Natural killer cell (primary cell): ENCODE measurements at places on chromosomes 5 and 9.
A peak's percentile ranks its signal among the peaks of the same experiment; 100 is the strongest.

GRCh38 chr5:167897371-167897770, 394.1 kb upstream of the WWC1 start:
- no peak for DNase-seq

- DNase-seq = peak; percentile 25
Measured at GRCh38 chr9:125558453-125559092, 148.4 kb downstream of the MAPKAP1 start.

DNA sequence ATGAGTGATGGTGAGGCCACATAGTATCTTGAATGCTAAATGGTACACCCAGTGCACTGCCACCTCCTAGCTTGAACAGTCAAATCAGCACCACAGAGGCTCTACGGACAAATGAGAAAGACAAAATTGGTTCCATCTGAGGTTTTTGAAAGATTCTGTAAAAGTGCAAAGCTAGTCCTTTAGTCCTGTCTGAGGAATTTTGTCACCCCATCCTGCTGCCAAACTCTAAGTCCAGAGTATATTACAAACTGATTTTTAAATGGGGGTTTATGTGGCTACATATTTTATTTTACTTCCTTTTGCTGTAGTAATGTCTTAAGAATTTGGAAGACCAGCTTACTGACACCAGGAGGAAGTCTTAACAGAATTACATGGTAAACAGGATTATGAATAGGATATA, 7.7 kb downstream of the FREM1 start:
- DNase-seq = no peak

DNA sequence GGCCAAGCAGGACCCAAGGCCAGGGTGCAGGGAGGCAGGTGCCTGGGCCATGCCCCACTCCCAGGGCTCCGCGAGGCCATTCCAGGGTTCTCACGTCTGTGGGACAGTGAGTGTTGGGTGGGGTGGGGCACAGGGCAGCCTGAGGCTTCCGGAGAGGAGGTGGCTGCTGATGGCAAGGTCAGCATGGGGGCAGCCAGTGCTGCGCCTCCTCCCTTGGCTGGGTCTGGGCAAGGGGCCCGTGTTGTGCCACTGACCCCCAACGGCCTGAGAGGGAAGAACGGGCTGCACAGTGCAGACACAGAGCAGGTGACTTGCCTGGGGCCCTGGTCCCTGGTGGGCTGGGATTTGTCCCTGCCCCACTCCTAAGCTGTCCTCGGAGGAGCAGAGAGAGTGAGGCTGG, 82.1 kb downstream of the RXRA start:
- no peak for DNase-seq

DNA sequence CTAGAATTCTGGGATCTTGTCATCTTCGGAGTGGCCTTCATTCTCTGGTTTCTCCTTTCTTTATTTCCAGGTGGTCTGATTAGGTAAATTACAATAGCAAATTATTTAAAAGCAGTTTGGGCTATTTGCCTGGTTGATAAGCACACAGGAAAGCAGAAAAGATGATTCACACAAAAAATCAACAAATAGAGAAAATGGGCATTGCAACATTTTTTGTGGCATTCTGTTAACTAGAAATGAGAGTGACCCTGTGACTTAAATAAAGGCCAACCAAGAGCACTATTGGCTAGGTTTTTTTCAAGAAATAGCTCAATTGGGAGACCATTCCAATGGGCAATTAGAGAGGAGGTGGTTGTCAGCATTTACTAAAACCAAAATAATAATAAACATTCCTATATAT, 6.5 kb upstream of the PDZD2 start:
- DNase-seq = no peak

- DNase-seq = no peak
Measured at GRCh38 chr9:37902796-37903646, 906 bp downstream of the SLC25A51 start.

DNA sequence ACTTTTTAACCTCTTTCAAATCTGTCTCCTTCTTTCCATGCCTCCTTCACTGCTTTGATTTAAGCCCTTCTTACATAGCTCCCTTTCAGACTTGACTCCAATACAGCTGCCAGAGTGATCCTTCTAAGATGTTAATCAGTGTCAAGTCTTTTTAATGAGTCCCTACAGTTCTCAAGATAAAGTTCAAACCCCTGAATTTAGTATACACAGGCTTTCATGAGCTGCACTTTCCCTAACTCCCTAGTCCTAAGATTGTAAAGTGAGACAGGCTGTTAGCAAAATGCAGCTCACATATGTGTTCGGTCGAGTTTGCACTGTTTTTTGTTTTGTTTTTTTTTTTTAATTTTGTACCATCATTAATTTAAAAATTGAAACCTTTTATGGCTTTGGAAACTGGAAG, 190.4 kb upstream of the VCAN start:
- DNase-seq = no peak

DNA sequence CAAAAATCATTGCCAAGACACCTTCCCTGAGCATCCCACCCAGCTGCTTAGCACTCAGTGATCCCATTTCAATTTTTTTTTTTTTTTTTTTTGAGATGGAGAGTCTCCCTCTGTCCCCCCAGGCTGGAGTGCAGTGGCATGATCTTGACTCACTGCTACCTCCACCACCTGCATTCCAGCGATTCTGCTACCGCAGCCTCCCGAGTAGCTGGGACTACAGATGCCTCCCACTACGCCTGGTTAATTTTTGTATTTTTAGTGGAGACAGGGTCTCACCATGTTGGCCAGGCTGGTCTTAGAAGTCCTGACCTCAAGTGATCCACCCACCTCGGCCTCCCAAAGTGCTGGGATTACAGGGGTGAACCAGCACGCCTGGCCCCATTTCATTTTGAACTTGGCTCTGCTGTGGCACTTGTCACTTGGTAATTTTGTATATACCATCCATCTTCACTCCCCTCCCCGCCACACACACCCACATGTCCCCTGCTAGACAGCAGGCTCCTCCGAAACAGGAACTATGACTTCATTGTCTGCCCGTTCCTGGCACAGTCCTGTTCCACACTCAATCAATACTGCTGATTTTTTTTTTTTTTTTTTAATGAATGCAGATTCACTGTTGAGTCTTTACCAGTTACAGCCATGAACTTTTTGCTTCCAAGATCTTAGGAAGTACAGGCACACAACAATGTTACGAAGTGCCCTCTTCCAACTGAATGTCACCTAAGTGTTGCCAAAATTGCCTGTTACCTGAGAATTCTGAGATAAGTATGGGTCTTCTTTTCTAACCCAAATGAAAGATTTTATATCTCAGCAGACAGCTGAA, 17.3 kb upstream of the ZBTB34 start:
- no peak for DNase-seq

DNA sequence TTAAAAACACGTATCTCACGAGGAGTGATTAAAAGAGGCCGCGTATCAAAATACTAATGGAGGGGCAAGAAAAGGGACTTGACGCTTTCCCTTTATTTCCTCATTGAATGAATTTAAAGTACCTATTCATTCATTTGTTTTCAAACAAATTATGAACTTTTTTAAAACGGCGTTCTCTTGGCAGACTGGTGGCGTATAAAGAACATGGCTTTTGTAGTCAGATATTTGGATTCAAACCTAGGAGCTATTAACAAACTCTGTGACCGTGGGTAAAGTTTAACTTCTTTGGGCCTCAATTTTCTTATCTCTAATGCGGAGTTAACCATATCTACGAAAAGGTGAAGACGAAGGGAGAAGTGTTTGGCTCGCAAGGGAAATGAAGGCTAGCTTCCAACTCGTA, 876 bp downstream of the CAAP1 start:
- DNase-seq = no peak

- no peak for DNase-seq
Measured at GRCh38 chr5:163401271-163401670, 36.1 kb upstream of the CCNG1 start.

GRCh38 chr5:30994902-30995301, 198.6 kb upstream of the CDH6 start:
- no peak for DNase-seq

DNA sequence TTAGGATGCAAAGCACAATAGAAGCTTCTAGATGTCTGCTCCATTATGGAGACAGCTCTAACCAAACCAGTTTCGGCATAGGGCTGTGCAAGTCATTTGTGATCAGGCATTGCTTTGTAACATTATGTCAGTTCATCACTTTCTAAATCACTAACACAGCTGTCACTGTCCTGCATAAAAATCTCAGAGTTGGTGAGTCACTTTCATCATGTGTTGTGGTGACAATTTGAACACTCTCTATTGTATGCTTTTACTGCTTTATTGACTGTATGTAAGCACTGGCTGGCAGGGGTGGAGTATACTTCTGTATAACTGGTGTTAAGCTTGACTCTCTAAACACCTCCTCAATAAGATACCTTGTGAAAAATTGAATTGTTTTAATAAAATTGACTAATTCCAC, 77.9 kb downstream of the SLCO4C1 start:
- no peak for DNase-seq

GRCh38 chr9:133477992-133478850, 678 bp downstream of the SLC2A6 start:
- DNase-seq = no peak

DNA sequence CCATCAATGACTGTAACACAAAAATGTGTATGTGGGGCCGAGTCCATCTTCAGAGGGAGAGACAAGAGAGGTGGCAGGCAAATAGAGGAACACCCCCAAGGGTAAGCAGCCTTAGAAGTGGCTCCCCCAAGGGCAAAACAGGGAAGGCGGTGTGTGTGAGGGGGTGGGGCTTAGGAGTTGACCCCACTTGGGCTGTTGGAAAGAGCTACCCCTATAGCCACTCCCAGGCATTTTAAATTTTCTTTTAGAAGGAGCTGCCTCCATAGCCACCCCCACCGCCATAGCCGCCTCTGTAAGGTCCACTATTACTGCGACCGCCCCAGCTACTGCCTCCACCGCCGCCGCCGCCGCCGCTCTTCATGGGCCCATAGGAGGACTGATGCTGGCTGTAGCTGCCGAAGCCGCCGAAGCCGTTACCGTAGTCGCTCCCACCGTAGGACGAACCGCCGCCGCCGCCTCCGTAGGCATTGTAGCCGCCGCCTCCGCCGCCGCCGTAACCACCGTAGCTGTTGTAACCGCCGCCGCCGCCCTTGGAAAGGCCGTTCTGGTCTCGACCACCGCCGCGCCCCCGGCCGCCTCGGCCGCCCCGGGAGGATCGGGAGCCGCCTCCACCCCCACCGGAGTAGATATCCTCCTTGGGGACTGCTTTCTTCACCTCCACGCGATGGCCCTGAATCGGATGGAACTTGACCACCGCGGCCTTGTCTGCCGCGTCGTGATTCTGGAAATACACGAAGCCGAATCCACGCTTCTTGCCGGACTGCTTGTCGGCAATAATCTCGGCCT, 1.1 kb downstream of the HNRNPA0 start:
- DNase-seq = peak; percentile 52

DNA sequence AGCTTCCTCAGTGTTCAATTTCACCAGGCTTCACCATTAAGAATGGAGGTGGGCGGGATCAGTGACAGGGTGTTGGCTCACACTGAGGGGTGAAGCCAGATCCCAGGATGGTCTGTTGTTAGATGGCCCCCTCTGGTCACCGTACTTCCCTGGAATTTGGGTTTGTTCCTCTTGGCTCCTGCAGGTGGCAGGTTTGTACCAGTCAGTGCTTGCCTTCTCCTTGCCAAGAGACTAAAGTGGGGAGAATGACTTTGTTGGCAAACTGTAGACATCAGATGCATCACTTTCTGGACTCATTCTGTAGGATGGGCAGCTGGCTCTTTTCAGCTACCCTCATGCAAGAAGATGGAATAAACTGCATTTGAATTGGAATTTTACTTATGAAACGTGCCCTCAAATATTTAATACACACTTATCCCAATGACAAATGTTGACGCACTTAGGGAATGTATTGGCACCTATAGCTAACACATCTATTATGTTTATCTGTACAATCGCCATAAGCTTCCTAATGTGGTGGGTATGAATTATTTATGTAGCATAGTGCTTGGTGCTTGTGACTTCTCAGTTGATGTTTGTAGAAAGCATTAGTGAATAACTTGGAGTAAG, 31.4 kb upstream of the ANKRD55 start:
- no peak for DNase-seq

GRCh38 chr5:159331093-159331973, 1.0 kb upstream of the IL12B start:
- peak; percentile 84 for DNase-seq

DNA sequence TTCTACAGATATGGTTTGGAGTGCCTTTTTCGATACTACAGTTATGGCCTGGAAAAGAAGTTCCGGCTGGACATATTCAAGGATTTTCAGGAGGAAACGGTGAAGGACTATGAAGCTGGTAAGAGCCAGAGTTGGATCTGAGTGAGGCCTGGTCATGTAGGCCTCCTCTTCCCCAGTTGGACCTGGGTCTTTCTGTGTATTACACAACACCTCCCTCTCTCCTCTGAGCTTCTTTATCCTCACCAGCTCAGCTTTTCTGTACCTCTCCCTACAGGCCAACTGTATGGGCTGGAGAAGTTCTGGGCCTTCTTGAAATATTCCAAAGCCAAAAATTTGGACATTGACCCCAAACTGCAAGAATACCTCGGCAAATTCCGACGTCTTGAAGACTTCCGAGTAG, 39.2 kb downstream of the FAXDC2 start:
- DNase-seq = no peak

DNA sequence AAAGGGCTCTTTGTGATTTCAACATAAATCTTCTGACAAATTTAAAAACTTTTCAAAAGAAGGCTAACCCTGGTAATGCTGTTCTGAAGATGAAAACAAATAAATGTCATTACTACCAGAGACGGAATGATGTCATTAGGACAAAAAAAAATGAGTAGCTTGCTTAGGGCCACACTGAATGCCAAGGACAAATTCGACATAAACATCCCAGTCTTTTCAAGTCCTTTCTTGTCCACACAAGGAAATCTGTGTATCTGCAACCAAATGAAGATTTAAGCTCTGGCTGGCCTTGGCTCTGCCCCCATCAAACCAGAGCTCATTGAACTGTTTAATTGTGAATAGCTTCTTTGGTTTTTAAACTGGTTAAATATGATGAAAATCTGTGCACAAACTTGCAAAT, 592.7 kb downstream of the TLE1 start:
- DNase-seq = no peak

- no peak for DNase-seq
Measured at GRCh38 chr9:90684736-90685135, 42.1 kb upstream of the DIRAS2 start.

GRCh38 chr5:127313847-127314473, 23.4 kb downstream of the MEGF10 start:
- peak; percentile 76 for DNase-seq
